ENCODE measurements at places on chromosomes 1 and 21. TPM values are rescaled to one million over a fixed set of nuclear protein-coding genes. Genes with fewer than 3 reads are reported as not detected.

GFI1 gene
- total RNA-seq = not detected

DEPDC1 gene
- 1.1 TPM for total RNA-seq

SPRR2D gene
- total RNA-seq = not detected

ADAM30 gene
- not detected for total RNA-seq

AIRE gene
- not detected for total RNA-seq

RNU1-2 gene
- total RNA-seq = under 0.01 TPM

TNNT2 gene
- 1.3 TPM for total RNA-seq

KRTAP20-3 gene
- total RNA-seq = not detected

PRAMEF5 gene
- total RNA-seq = not detected

ALPL gene
- not detected for total RNA-seq

LCE3D gene
- total RNA-seq = not detected

CAPN9 gene
- 0.43 TPM for total RNA-seq

HPCA gene
- not detected for total RNA-seq

MAP1LC3C gene
- not detected for total RNA-seq

TRPM2 gene
- under 0.01 TPM for total RNA-seq

WNT9A gene
- total RNA-seq = 1.9 TPM

CATSPER4 gene
- not detected for total RNA-seq

FBXO44 gene
- 21.7 TPM for total RNA-seq

TMEM54 gene
- total RNA-seq = 147 TPM

OR2G3 gene
- not detected for total RNA-seq

LZIC gene
- 39.0 TPM for total RNA-seq

CGN gene
- 3.4 TPM for total RNA-seq

PSRC1 gene
- total RNA-seq = 1.1 TPM

LCE1F gene
- total RNA-seq = not detected

FHAD1 gene
- not detected for total RNA-seq

PYCR2 gene
- total RNA-seq = 32.4 TPM

HSD3B1 gene
- total RNA-seq = not detected

HENMT1 gene
- total RNA-seq = 1.5 TPM

SLC6A17 gene
- total RNA-seq = not detected

GBP5 gene
- 1.2 TPM for total RNA-seq

GPR37L1 gene
- not detected for total RNA-seq

SASS6 gene
- total RNA-seq = 1.4 TPM

Data from tracheal epithelial cell (primary cell).